Mucosa of gallbladder (tissue), 1 donor: ENCODE measurements at places on chromosomes 5 and 9.

DNA sequence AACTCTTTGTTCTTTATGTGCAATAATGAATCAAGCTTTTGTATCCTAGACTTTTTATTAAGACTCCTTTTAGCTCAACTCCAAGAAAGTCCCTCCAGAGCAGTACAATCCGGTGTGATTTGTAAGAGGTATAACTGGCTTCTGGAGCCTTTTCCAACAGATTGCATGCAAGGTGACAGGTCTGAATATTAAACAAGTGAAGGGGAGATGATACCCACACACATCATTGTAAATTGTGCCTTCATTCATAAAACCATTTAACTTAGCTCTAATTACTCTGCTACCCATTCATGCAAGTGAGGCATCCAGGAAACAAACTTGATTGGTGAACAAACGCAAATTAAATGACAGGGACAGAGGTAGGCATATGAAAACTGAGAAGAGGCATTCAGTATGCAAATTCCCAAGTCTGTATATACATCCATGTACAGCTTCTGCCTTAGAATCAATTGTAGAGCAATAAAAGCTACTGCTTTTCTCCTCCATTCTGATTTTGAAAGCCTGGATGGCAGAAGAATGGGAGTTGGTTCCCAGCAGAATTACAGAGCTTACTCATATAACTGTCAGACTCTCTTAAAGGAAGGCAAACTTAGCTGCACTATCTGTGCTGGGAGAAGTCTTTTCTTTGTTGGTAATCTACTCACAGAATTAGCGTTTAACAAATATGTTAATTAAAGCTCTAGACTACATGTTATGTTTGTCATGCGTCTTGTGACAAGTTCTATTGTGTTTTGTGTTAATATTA lies 261.0 kb upstream of the CDH6 start:
- DNase-seq = no peak

DNA sequence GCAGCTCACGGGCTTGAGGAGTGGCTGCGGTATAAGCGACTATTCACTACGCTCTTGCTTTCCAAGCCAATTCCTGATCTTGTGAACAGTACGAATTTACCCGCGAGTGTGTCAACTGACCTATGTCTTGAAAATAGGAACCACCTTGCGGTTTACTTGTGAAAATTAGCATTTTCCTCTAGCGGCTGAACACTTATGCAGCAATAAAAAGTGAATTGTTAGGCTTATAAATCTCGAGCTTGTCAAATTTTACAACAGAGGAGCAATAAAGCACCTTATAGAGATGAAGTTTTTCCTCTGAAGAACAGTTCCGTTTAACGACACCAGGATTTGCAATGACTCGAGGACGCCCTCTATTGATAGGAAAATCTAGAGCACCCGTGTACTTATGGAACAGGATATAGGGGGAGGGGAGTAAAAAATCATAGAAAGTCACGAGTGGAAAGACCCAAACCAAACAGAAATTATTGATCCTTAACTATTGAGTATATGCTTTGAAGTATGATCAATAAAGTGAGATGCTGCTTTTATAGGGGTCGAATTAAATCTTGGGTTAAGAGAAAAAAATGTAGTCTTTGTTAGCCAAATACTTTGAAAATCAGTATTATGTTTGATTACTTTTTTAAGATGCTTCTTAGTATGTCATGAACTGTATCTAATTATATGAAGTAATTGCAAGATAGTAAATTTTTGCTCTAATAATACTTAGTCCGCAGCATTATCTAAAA lies 1.9 kb upstream of the RGMB start:
- DNase-seq = peak; percentile 80

GRCh38 chr9:22157276-22157675 lies 148.2 kb upstream of the CDKN2B start:
- DNase-seq = no peak

DNA sequence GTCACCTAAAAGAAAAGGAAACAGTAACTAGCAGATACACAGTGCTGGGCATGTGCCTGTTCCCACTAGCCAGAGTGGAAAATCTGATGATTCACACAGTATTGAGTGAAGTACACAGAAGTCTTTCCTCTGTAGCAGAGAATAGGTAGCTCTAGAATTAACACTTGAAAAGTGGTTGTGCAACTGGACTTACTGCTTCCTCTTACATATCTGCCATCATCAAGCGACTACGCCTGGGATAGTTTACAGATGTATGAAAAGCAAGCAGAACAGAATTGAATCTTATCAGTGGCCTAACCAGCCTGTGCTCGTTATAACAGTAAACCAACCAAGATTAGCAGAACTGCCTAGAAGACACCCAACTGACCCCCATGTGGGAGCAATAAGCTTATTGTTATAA lies 130.6 kb downstream of the DTWD2 start:
- no peak for DNase-seq

DNA sequence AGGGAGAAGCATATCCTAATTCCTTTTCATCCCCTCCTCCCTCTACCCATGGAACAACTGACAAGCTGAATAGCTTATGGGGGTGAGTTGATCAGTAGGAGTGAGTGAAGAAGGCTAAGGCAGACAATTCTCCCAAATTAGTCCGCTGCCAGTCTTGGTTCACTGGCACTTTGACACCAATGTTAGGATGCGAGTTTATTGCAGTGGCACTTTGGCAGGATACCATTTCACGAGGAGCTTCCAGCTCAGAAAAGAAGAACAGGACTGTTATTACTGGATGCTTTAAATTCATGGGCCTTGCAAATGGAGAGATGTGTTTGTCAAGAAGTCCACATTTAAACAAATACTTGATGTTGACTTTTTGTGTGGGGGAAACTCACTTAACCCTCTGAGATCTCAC lies 427.6 kb downstream of the NR2F1-AS1 start:
- DNase-seq = no peak

- DNase-seq = no peak
Measured at GRCh38 chr5:31182136-31182535, 11.3 kb upstream of the CDH6 start.
